ENCODE measurements at places on chromosomes 13 and 19. TPM values are rescaled to one million over a fixed set of nuclear protein-coding genes. Genes with fewer than 3 reads are reported as not detected.

Gene RB1
- total RNA-seq = 42.4 TPM

Gene GSX1
- not detected for total RNA-seq

GRCh38 chr19:11142528-11143171, 12.9 kb downstream of the SPC24 start:
- DNase-seq = no peak

GRCh38 chr19:21910318-21910717, 74.3 kb upstream of the ZNF43 start:
- no peak for DNase-seq
